ENCODE measurements at places on chromosomes 4 and X.

- DNase-seq = no peak
Observed at GRCh38 chr4:171650543-171650942, 162.7 kb upstream of the GALNTL6 start.

DNA sequence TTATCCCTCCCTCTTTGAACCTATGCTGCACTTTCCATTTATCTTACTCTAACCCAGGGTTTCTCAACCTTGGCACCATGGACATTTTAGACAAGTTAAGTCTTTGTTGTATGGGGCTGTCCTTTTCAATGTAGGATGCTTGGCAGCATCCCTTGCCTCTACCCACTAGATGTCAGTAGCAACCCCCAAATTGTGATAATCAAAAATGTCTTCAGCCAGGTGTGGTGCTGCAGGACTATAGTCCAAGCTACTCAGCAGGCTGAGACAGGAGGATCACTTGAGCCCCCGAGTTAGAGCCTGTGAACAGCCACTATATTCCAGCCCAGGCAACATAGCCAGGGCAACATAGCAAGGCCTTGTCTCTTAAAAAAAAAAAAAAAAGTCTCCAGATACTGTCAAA is 7.0 kb downstream of the LRCH2 start:
- no peak for DNase-seq

DNA sequence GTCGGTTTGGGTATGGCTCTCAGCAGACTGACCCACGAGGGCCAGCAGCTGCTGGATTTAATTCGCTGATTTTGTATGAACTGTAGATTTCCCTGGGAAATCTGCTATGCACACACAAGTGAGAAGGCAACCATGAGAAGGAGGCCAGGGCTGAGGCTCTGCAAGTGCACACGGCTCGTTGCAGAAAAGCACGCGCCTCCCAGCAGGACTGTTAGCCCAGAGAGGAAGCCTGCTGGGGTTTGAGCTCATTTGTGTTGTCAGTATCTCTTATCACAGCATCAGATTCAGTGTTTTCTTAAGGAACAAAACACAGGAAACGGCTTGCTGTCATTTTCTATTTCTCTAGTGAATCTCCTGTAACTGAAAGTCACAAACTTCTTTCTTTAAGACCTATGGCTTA is 296.2 kb upstream of the FAT1 start:
- no peak for DNase-seq

GRCh38 chrX:47366041-47366722 is 4.2 kb upstream of the ZNF157 start:
- no peak for DNase-seq

- no peak for DNase-seq
Observed at GRCh38 chr4:166414431-166414830, 541.4 kb downstream of the TLL1 start.

GRCh38 chr4:169246957-169247396 is 23.8 kb downstream of the SH3RF1 start:
- DNase-seq = no peak

- DNase-seq = no peak
Observed at GRCh38 chr4:159175085-159175988, 72.5 kb downstream of the RAPGEF2 start.

GRCh38 chrX:29792335-29792734 is 423.0 kb upstream of the MAGEB2 start:
- DNase-seq = no peak

- no peak for DNase-seq
Observed at GRCh38 chr4:6134612-6135220, 65.6 kb downstream of the JAKMIP1 start.

DNA sequence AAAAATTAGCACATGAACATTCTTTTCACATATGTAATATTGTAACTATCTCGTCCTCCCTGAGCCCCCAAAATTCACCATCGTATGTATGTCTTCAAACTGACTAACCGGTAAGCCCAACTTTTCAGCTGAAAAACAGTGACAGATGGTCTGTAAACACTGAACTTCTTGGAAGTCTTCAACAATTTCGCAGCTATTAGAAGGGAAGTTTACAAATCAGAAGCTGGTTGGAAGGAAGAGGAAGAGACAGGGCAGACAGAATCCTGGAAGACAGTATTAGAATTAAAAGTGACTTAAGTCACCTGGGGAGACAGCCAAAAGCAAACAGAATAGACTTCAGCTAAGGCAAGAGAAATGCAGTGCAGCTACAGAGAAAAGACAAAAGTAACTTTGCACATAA is 858.4 kb downstream of the ADGRL3 start:
- no peak for DNase-seq

GRCh38 chr4:103050736-103051436 is 25.7 kb downstream of the SLC9B2 start:
- no peak for DNase-seq

- DNase-seq = no peak
Observed at GRCh38 chr4:98148856-98149255, 5.6 kb upstream of the STPG2 start.

- DNase-seq = no peak
Observed at GRCh38 chr4:55528491-55528890, 18.2 kb downstream of the CLOCK start.

- DNase-seq = no peak
Observed at GRCh38 chr4:118920247-118920646, 31.6 kb downstream of the SYNPO2 start.

DNA sequence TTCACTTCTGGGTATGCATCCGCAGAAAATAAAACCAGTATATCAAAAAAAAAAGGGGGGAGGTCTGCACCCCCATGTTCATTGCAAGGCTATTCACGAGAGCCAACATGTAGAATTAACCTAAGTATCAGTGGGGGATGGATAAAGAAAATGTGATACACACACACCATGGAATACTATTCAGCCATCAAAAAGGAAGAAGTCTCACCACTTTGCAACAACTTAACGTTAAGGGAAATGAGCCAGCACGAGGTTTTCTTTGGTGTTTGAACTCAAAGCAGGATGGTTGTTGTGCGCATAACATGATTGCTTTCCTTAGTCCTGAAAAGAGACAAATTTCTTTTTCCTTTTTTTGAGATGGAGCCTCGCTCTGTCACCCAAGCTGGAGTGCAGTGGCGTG is 222.7 kb downstream of the SHOX start:
- no peak for DNase-seq

DNA sequence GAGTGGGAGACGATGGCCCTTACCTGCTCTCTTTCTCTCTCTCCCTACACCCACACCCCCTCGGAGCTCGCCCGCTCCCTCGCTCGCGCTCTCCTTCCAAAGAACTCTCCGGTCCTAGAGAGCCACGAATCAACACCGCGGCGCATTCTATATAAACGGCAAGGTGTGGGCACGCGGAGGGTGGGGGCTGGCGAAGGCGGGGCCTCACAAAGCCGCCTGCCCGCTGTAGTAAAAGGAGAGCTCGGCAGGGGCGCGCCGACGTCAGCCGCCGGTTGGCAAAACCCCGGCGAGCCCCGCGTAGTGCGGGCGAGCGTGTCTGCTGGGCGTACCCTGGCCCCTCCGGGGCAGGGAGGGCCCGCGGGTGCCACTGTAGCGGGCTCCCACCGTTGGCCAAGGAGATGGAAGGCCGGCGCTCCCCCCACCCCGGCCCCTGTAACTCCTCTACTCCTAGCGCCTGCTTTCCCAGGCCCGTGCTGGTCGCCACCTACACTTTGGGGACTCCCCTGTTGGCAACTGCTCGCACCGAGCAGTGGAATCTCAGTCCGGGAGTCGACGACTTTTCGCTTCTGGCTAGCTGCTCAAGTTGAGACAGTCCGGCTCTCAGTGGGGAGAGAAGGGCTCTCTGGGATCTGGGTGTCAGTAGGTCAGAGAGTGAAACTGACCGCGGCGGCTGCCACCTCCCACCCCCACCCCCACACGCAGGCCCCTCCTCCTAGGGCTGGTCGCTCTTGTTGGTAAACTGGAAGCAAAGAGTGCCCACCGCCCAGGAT is 325.5 kb upstream of the F9 start:
- DNase-seq = no peak
